ENCODE measurements at places on chromosomes 13 and 19.
A peak's percentile ranks its signal among the peaks of the same experiment; 100 is the strongest.

- DNase-seq: no peak
Measured at GRCh38 chr13:40231751-40232150, 434.7 kb downstream of the FOXO1 start.

DNA sequence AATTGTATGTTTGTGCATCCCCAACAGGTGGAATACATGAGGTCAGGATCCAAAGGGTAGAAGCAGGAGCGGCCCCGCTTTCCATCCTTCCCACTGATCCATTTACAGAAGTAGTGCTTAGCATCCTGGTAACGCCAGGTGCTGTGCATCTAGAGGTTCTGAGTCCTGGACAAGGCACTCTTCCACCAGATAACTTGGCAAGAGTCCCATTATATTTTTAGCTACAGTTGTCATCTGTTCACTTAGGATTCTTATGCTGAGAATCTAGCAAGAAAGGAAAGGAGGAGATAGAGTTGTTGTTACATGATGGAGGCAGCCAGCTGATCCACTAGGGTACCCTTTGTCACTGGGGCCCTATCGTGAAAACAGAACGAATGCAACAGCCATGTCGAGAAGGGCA lies 389.5 kb upstream of the ZNF507 start:
- DNase-seq: no peak

DNA sequence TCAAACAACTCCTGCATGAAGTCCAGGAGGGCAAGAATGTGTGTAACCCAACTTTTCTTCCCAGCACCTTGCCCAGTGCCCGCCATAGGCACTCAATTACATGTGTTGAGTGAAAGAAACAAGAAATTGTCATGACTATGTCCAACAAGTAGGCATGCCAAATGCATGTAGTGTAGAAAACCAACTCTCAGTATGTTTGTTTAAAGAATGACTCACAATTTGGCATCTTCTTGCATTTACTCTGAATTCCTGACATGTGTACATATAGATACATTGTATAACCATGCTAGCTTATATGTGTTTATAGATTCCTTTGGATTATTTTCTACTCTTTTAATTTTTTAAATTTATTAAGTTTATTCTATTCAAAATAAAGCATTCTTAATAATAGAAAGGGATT lies 305.0 kb downstream of the EFNB2 start:
- DNase-seq: peak; percentile 67

DNA sequence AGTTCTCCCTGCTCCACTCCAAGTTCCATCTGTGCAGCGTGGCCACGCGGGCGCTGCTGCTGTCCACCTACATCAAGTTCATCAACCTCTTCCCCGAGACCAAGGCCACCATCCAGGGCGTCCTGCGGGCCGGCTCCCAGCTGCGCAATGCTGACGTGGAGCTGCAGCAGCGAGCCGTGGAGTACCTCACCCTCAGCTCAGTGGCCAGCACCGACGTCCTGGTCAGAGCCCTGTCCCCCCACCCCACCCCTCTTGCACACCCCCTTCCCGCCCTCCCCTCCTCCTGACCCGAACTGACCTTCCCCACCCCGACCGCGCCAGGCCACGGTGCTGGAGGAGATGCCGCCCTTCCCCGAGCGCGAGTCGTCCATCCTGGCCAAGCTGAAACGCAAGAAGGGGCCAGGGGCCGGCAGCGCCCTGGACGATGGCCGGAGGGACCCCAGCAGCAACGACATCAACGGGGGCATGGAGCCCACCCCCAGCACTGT lies 11.6 kb downstream of the FUZ start:
- no peak for DNase-seq

- no peak for DNase-seq
Measured at GRCh38 chr13:28049215-28049614, 51.2 kb downstream of the FLT3 start.

GRCh38 chr13:30872276-30872594 lies 33.8 kb upstream of the MEDAG start:
- DNase-seq: no peak

GRCh38 chr19:6710273-6711077 lies 10.0 kb downstream of the C3 start:
- DNase-seq: no peak

GRCh38 chr13:111210091-111210490 lies 95.0 kb downstream of the ARHGEF7 start:
- no peak for DNase-seq

- peak; percentile 65 for DNase-seq
Measured at GRCh38 chr13:103289681-103290080, 223.5 kb upstream of the SLC10A2 start.

- DNase-seq: no peak
Measured at GRCh38 chr13:59856281-59856810, 307.4 kb downstream of the DIAPH3 start.

DNA sequence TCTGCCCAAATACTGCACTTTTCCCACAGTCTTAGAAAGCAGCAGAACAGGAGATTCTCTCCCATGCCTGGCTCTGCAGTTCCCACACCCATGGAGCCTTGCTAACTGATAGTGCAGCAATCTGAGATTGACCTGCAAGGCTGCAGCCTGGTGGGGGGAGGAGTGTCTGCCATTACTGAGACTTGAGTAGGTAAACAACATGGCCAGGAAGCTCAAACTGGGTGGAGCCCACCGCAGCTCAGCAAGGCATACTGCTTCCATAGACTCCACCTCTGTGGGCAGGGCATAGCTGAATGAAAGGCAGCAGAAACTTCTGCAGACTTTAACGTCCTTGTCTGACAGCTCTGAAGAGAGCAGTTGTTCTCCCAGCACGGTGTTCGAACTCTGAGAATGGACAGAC lies 358.5 kb upstream of the PCDH9 start:
- DNase-seq: no peak

- no peak for DNase-seq
Measured at GRCh38 chr19:35642312-35642711, 767 bp downstream of the ETV2 start.

- DNase-seq: no peak
Measured at GRCh38 chr19:52584736-52585440, 14.8 kb downstream of the ZNF701 start.

GRCh38 chr13:94717916-94718315 lies 5.6 kb upstream of the SOX21 start:
- DNase-seq: no peak

GRCh38 chr13:73835138-73835721 lies 299.0 kb downstream of the KLF12 start:
- peak; percentile 59 for DNase-seq

DNA sequence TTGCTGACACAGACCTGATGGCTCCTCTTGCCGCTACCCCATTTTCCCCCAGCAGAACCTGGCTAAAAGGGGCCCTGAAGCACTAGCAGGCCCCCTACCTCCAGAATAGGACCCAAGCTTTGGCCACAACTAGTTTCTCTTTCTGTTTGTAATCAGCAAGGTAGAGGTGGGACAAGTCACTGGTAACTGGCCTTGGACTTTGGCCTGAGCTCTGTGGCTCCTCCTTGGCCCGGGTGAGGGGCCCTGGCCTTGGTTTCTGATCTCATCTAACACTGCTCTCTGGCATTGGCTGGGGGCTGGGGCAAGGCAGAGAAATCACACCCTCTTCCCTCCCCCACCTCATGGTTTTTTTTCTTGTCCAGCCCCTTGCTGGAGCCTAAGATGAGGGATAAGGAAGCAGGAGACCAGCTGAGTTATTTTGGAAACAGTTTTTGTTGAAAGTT lies 2.1 kb downstream of the CALM3 start:
- no peak for DNase-seq

DNA sequence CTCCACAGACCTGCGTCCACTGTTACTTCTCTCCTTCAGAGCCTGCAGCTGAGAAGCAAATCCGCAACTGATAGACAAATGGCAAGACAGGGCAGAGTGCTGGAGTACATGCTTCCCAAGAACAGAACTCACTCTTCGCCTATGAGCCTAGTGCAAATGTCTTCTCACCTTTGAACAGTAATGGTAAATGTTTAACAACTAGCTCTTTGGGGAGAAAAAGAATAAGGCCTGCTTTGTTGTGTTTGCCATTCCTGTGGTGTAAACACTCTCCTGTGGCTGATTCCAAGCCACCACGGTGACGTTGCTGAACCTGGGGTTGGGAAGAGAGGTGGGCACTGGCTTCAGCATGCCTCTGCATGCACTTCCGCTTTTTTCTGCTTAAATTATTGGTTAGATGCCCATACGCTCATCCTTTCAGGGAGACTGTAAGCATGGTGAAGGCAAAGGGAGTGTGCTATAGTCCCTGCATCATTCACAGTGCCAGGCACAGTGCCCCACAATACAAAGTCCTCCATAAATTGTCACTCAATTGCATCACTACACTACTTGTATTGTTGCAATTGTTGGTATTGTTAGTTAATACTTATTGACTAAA lies 28.1 kb upstream of the GTF3A start:
- no peak for DNase-seq

DNA sequence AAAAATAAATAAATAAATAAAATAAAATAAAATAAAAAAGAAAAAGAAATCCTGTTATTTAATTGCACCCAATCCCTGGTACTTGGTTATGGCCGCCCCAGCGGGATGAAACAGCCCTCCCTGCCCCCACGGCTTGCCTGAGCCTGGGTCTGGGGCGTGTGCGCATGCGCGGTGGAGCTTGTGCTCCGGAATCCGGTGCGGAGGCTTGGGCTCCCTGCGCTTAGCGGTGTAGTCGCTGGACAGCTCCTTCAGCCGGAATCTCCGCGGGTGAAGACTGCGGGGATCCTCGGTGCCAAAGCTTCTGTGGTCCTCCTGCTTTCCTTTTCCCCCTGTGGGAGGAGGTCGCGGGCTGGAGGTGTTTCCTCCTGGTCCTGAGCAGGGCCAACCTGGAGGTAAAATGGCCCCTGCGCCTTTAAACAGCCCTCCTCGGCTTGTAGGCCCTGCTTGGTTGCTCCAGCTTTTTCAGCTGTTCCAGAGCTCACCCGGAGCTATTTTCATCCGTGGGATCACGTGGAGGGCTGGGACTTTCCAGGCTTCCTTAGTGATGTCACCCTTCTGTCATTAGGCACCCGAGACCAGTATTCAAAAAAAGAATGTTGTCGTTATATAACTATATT lies at the start of gene PLA2G4C:
Gene PLA2G4C, minus strand, starts transcription at position 468 of the 617 bp plus-strand sequence. CDS start 4,288 bp downstream, outside the sequence.
- peak; percentile 90 for DNase-seq

GRCh38 chr13:51801631-51802099 lies 2.3 kb downstream of the DHRS12 start:
- no peak for DNase-seq

DNA sequence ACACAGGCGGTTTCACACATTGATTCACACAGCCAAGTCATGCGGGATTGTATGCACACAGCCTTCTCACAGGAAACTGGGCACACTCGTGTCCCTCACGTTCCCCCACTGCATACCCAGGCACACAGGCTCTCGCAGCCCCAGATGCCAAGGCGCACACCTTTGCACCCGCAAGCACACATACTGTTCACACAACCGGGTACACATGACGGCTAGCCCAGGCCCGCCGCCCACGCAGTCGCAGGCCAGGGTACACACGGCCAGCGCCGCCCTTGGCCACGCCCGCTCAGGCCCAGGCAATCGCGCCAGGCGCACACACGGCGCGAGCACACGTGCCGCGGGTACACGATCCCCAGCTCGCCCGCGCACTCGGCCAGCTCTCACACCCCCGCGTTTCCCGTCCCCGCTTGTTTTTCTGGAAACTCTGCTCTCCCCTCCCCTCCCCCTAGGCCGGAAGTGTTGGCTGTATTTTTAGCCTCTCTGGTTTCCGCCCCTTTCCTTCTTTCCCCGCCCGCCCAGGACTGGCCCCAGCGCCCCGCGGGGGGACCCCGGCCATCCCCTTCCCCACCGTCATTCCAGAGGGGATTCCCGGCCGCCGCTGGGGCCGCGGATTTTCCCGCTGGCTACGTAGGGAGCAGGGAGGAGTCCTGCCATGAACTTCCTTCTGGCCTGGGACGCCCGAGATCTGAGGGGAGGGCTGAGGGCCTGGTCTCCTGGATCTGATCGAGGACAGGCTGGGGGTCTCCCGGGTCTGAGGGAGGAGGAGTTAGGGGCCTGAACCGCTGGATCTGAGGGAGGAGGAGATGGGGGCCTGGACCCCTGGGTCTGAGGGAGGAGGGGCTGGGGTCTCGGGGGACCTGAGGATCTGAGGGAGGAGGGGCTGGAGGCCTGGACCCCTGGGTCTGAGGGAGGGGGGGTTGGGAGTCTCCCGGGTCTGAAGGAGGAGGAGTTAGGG lies 4.0 kb upstream of the ZFP36 start:
- peak; percentile 86 for DNase-seq

DNA sequence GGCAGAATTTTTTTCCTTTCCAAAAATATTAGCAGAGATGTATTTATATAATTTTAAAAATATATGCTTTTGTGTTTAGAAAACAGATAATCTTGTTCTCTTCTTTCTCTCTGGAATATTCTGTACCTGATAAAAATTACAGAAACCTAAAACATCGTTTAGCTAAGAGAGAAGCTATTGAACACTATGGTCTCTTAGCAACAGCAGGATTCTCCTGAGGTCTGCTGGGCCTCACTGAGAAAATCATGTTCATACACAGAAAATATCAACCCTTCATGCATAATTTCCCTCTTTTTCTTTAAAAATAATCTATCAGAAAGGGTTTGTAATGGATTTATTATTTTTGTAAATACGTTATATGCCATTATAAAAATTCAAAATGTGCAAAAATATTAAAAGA lies 242.2 kb downstream of the DCLK1 start:
- no peak for DNase-seq

GRCh38 chr19:56321989-56322440 lies 7.4 kb upstream of the ZSCAN5A start:
- no peak for DNase-seq

DNA sequence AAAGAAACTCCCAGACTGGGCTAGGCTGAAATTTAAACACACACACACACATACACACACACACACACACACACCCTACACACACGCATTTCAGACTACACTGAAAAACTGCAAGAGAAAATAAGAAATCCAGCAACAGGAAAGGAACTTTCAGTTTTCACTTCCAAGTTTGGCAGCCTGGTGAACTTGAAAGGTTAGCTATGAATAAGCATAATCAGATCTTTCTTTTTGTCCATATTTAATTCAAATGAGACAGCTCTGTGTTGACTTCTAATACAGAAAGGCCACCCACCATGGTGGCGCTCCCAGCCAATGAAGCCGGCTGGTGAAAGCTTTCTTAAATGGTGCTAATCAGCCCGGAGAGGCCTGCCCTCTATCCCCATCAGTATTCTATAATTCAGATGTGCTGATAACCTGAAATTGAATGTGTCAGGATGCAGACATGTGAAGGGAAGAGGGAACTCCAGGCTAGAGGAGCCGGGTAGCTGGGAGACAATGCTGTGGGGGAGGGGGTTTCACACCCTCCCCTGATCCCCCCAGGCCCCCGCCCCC lies 108.3 kb upstream of the ZNF536 start:
- no peak for DNase-seq

- DNase-seq: no peak
Measured at GRCh38 chr19:18045307-18046050, 37.5 kb downstream of the ARRDC2 start.

DNA sequence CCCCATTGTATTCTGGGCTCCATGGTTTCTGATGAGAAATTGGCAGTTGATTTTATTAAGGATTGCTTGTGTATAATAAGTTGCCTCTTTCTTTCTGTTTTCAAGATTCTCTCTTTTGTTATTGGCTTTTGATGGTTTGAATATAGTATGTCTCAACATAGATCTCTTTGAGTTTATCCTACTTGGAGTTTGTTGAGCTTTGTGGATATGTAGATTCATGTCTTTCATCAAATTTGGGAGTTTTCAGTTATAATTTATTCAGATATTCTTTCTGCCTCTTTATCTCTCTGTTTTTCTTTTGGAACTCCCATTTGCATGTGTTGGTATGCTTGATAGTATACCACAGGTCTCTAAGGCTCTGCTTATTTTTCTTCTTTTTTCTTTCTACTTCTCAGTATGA lies 296.6 kb downstream of the ATP8A2 start:
- no peak for DNase-seq

GRCh38 chr19:16588824-16589577 lies 16.8 kb upstream of the SLC35E1 start:
- no peak for DNase-seq
